ENCODE measurements at places on chromosomes 2 and 18.

GRCh38 chr2:191318729-191319078, 73.5 kb downstream of the MYO1B start:
- DNase-seq = peak; percentile 38

GRCh38 chr18:44518091-44518615, 162.5 kb upstream of the SETBP1 start:
- DNase-seq = no peak

GRCh38 chr18:55121397-55122170, 162.3 kb upstream of the CCDC68 start:
- no peak for DNase-seq

DNA sequence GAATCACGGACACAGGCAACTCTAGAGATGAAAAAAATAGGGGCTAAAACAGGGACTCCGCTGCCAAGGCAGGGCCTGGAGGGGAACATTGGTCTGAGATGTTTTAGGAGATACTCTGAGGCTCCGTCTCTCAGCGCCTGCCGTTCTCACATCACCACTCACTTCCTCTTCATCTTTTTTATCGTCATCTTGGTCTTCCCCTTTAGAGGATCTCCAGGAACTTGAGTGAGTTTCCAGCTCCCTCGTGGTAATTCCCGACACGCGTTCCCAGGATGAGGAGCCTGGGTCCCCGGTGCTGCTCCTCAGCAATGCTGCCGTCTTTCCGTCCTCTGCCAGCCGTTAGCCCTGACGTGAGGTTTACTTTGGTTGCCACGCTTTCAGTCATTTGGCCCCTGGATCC, 16.1 kb downstream of the MLPH start:
- no peak for DNase-seq

- no peak for DNase-seq
Observed at GRCh38 chr2:191166756-191167445, 16.1 kb upstream of the STAT4 start.

DNA sequence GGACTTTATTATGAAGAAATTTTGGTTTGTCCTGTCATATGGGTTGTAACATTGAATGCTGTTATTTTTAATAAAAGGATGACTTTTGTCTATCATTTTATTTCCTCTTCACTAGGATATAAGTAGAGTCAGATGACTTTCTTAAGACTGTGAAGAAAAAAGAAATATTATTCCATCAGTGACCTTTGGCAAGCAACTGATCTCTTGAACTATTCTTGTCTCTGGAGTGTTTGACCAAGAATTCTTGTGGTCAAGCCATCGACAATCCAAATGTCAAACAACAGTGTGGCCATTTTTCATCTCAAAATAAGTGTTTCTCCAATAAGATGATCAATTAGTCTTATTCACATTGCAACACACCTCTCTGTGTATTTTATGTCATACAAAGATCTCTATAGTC, 24.9 kb downstream of the HOXD1 start:
- DNase-seq = no peak
